ENCODE measurements at places on chromosomes 1 and 21.

- DNase-seq: peak; percentile 91
Observed at GRCh38 chr1:172398970-172399755, 21.3 kb upstream of the C1orf105 start.

DNA sequence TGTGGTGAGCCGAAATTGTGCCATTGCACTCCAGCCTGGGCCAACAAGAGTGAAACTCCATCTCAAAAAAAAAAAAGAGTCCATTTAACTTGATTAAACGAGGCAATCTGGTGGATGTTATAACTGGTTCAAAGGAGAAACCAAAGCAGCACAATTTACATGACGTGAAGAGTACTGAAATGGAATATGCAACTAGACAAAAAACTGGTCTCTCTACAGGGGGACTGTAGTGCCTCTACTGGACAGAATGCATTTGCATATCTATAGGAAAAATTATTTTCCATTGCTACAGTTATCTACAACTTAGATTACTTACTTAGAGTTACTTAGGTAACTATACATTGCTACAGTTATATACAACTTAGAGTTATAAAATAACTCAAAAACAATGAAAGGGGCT lies 2.7 kb upstream of the CAPN2 start:
- no peak for DNase-seq

DNA sequence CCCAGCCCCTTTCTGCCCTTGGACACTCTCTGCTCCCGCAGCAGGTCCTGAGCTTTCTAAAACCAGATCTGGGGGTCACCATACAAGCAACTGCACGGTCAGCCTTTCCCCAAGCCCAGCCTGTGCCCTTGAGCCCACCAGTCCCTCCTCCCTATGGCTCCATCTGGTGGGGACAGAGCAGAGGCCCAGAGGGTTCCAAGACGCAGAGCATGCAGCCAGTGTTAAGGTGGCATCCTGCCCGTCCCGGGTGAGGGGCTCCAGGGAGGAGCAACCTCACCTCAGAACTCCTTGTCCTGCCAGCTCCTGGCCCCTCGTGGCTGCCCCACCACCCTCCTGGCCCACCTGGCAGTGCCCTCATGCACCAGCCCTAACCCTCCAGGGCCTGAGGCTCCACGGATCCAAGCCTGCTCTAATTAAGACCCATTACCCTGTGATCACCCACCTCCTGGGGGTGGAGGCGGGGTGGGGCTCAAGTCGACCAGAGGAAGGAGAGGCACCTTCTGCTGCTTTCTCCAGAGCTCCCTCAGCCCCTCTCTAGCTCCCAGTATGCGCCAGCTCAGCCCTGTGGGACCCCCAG lies 8.5 kb downstream of the CHD5 start:
- DNase-seq: no peak

GRCh38 chr1:226642421-226642820 lies 93.9 kb downstream of the STUM start:
- DNase-seq: no peak

DNA sequence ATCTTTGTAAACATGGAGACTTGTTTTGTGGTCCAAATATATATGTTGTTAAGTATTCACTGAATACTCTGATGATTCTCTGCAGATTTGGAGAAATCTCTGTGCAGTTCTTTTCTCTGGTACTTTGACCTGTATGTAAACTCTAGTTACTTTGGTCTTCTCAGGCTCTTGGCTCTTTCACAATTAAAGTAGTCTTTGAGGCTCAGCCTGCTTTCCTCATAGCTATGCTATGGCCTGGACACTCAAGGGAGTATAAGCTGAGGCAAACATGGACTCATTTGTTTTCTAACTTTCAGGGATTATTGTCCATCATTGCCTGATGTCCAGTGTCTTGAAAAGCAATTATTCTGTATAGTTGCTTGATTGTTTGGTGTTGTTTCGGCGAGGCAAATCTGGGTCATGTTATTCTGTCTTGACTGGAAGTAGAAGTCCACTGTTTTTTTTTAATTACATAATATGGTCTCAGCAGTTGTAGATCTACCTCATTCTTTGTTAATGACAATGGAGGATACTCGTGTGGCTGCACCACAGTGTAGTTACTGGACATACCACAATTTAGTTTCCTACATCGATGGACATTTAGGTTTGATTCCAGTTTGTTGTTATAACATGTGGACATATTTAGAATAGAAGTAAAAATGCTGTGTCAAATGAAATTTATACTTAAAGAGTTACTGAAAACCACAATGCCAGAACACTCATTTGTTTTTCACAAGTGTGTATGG lies 9.2 kb downstream of the PTBP2 start:
- DNase-seq: peak; percentile 38

DNA sequence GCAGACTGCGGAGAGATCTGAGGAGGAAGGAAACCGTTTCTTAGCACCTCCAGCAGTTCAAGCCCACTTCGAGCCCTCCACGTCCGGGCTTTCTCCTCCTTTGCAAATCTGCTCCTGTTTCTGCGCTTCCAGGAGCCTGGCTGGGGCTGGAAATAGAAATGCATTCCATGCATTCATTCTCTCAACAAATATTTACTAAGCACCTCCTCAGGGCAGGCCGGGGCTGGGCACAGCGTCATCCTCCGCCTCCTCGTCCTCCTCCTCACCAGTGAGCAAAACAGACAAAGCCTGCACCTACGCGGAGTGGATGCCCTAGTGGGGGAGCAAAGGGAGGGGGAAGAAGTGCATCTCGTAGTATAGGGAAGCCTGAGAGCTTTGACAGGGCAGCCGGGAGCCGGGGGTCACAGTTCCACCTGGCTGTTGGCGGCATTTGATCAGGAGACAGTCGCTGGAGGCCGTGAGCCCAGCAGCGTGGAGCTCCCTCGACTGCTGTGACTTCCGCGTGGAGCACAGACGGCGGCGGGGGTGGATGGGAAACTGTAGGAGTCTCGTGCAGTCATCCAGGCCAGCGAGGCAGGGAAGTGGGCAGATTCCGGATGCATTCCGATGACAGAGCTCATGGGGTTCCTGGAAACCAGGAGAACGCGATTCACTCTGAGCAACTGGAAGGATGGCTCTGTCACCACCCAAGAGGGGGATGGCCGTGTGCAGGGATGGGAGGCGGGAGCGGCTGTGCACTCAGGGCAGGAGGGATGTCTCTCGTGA lies 93.5 kb downstream of the SIK1 start:
- DNase-seq: peak; percentile 54

- DNase-seq: peak; percentile 5
Observed at GRCh38 chr1:199322278-199322677, 683.4 kb downstream of the PTPRC start.

DNA sequence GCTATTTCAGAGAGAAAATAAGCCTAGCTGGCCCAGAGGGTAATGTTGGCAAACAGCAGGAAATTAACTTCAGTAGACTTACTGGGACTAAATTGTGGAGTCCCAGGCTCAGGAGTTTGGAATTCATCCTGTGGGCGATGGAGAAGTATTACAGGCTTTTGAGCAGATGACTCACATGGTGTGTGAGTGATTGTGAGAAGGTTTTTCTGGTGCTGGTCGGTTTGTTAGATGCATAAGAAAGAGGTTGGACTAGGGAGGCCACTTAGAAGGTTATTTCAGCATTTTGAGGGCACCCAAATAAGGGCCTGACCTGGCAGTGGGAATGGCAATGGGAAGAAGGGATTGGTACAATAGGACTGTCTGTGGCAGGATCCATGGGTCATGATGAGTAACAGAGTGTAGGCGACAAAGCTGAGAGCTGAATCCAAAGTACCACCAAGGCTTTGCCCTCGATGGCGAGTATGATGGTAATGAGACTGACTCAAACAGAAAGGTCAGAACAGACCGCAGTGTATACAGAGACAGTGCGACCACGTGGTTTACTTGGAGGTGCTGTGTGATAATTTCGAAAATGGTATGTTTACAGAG lies 69.2 kb upstream of the KIF26B start:
- no peak for DNase-seq

GRCh38 chr1:61132645-61133334 lies 50.4 kb downstream of the NFIA start:
- DNase-seq: peak; percentile 22

DNA sequence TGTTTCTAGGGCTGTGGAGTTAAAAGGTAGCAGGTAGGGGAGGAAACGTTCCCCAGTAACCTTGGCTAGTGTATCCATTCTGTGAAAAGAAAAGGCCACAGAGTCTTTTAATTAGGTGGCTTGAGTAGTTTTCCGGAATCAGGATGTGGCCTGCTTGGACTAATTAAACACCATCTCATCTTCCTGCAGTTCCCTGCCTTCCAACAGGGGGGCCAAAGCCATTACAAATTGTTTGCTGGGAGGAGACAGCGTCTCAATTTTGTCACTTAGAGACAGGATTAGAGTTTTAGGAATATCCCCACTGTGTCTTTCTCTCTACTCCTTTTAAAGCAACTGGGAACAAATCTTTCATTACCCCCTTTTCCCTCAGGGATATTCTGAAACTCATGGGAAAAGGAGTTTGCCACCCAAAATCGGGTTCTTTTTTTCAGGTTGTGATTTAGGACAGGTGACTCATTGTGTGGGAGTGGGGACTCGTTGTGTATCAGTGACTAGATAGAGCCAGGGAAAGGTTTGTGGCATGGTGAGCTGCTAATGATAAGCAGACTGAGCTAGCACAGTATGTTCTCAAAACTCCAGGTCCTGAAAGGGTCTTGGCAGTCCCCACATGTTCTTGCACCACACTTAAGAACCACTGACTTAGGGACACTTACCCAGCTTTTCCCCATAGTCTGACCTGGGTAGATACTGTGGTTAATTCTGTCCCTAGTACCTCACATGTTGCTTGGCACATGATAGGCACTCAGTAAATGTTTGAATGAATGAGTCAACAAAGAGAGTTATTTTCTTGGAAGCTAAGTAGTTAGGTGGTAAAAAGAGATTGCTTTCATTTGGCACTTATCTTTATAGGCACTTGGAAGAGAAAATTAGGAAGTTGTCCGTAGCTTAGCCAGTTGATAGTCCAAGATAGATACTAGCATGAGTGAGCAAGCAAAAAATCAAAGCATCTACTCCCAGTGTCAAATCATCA lies 22.5 kb downstream of the INTS3 start:
- no peak for DNase-seq

- no peak for DNase-seq
Observed at GRCh38 chr1:172704420-172705210, 45.7 kb downstream of the FASLG start.

- no peak for DNase-seq
Observed at GRCh38 chr1:211257826-211258225, 1.3 kb upstream of the RCOR3 start.

Measured in muscle of arm (tissue), 14 donors.